Activated naive CD4-positive, alpha-beta T cell treated with anti-CD3 and anti-CD28 coated beads for 36 hours (primary cell): ENCODE measurements at places on chromosomes 16 and 17. TPM values are rescaled to one million over a fixed set of nuclear protein-coding genes. Genes with fewer than 3 reads are reported as not detected.

- H3K4me1 ChIP-seq: peaks cover 14% of the 10 kb centered on the region
- H3K36me3 ChIP-seq: no peaks in the 10 kb centered on the region
- no peak overlapping the region for H3K27ac ChIP-seq
- no peaks in the 10 kb centered on the region for H3K27me3 ChIP-seq
- DNase-seq: peak; percentile 83
- H3K4me3 ChIP-seq: no peak overlapping the region
Observed at GRCh38 chr16:27154705-27155521, 48.4 kb upstream of the KDM8 start.

The NUP85 gene
- 116 TPM for total RNA-seq

- no peak overlapping the region for H3K27ac ChIP-seq
- H3K4me1 ChIP-seq: peaks cover 2% of the 10 kb centered on the region
- no peak for DNase-seq
Observed at GRCh38 chr16:89050119-89050867, 43.4 kb upstream of the ACSF3 start.

DNA sequence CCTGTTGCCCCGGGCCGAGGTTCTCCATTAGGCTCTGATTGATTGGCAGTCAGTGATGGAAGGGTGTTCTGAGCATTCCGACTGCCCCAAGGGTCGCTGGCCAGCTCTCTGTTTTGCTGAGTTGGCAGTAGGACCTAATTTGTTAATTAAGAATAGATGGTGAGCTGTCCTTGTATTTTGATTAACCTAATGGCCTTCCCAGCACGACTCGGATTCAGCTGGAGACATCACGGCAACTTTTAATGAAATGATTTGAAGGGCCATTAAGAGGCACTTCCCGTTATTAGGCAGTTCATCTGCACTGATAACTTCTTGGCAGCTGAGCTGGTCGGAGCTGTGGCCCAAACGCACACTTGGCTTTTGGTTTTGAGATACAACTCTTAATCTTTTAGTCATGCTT is 74.2 kb downstream of the HAPSTR1 start:
- H3K36me3 ChIP-seq: no peaks in the 10 kb centered on the region
- no peak overlapping the region for H3K4me3 ChIP-seq
- no peak for DNase-seq
- H3K27me3 ChIP-seq: no peaks in the 10 kb centered on the region
- H3K4me1 ChIP-seq: no peaks in the 10 kb centered on the region
- no peak overlapping the region for H3K27ac ChIP-seq

GRCh38 chr17:63364387-63364786 is 81.7 kb downstream of the CYB561 start:
- H3K27ac ChIP-seq: no peak overlapping the region
- DNase-seq: no peak
- no peaks in the 10 kb centered on the region for H3K4me1 ChIP-seq
- H3K27me3 ChIP-seq: no peaks in the 10 kb centered on the region

DNA sequence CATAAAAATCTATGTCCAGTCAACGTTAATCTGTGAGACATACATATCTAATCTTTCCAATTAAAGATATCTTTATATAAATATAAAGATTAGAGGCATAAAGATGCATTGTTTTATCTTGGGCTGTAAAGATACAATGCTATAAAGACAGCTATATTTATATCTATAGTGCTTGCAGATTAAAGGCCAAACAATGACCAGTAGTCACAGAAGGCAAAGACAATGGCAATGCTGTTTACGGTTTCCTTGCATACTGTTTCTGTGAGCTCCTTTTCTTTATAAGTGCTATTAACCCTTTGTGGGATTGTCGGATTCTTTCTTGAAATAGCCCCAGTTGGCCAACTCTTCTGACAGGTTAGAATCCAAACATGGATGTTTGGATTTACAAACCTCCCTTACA is 85.5 kb upstream of the SALL1 start:
- H3K27ac ChIP-seq: no peak overlapping the region
- no peak for DNase-seq
- no peaks in the 10 kb centered on the region for H3K36me3 ChIP-seq
- H3K27me3 ChIP-seq: no peaks in the 10 kb centered on the region
- no peak overlapping the region for H3K4me3 ChIP-seq
- no peaks in the 10 kb centered on the region for H3K4me1 ChIP-seq

DNA sequence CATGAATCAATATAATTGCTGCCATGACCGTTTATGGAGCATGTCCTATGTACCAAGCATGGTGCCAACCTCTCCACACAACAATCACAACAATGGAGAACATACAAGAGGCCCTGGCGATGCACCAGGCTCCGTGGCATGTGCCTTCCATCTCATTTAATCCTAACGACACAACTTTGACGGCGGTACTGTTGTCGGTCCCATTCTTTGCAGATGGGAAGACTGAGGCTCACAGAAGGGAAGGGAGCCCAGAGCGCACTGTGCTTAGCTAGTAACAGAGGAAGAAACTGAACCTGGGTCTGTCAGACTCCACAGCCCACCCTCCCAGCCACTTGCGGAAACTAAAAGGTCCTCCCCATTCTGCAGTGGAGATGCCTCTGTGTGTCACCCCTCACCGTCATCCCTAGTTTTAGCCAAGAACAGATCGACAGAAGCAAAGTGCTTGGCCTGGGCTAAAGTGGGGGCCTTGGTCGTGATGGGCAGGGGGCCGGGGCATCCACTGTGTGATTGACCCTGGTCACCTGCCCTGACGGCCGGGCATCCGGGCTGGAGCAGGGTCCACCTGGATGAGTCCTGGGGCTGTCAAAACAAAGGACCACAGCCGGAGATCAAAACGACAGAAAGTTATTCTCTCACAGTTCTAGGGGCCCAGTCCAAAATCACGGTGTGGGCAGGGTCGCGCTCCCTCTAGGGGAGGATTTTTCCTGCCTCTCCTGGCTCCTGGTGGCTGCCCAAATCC is 183.9 kb downstream of the C16orf95 start:
- DNase-seq: no peak
- H3K4me1 ChIP-seq: no peaks in the 10 kb centered on the region
- no peaks in the 10 kb centered on the region for H3K36me3 ChIP-seq
- H3K4me3 ChIP-seq: no peak overlapping the region

DNA sequence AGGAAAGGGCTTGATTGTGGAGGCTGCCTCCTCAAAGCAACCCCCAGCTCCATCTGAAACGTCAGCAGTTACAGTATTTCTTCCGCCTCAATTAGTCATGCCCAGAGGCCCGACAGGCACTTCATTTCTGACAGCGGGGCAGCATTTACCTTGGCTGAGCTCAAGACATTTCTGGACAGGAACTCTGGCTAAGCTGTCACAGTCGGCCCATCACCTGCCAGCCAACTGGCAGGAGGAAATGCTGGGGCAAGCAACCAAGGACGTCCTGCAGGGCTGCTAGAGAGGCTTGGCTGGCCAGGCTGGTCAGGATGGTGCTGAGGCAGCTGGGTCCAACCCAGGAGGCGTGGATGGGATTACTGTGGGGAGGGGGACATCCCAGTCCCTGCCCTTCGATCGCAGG is 27.8 kb downstream of the PLXDC1 start:
- no peaks in the 10 kb centered on the region for H3K36me3 ChIP-seq
- H3K4me3 ChIP-seq: no peak overlapping the region
- H3K27me3 ChIP-seq: no peaks in the 10 kb centered on the region
- DNase-seq: no peak

DNA sequence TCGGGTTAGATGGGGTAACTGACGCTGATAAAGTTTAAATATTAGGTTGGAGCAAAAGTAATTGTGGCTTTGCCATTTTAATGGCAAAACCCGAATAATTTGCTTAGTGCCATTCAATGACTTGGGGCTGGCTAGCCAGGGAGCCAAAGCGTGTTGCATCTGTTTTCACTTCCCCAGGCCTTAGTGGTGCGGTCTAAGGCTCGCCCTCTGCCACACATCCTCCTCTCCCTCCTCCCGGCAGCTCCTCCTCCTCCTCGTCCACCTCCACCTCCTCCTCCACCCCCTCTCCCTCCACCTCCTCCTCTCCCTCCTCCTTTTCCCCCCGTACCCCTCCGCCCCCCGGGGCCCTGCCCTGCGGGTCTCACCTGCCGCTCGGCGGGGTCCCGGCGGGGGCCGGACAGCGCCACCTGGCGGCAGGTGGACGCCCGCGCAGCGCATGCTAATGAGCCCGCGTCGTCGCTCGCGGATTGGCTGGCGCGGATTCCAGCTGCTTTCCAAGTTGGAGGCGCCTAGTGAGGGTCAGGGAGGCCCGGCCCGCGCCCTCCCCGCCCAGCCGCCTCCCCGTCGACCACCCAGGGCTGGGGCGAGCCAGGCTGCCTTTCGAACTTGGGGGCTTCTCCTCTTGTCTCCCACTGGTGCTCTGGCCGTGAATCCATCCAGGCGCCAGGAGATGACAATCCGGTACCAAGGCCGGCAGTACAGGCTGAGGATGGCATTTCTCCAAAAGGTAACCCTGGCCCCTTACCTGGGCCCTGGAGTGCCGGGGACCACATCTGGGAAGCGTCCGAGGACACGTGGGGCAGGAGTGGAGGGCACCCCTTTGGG is 36.6 kb upstream of the RGS9 start:
- peak; percentile 74 for DNase-seq
- no peaks in the 10 kb centered on the region for H3K36me3 ChIP-seq
- peaks cover 16% of the 10 kb centered on the region for H3K4me1 ChIP-seq
- peak overlapping the region; percentile 95 for H3K27ac ChIP-seq

GRCh38 chr16:2372684-2373083 is 32.2 kb upstream of the ABCA3 start:
- no peak for DNase-seq
- peaks cover 2% of the 10 kb centered on the region for H3K27me3 ChIP-seq
- H3K4me1 ChIP-seq: no peaks in the 10 kb centered on the region
- no peaks in the 10 kb centered on the region for H3K36me3 ChIP-seq
- no peak overlapping the region for H3K27ac ChIP-seq

- DNase-seq: peak; percentile 62
- H3K4me1 ChIP-seq: peaks cover 94% of the 10 kb centered on the region
- H3K36me3 ChIP-seq: peaks cover 19% of the 10 kb centered on the region
- no peaks in the 10 kb centered on the region for H3K27me3 ChIP-seq
- peak overlapping the region; percentile 99 for H3K27ac ChIP-seq
- H3K4me3 ChIP-seq: peak overlapping the region; percentile 91
Observed at GRCh38 chr16:50274326-50275097, 8.2 kb downstream of the ADCY7 start.

- peak overlapping the region; percentile 68 for H3K27ac ChIP-seq
- H3K36me3 ChIP-seq: peaks cover 35% of the 10 kb centered on the region
- peak overlapping the region; percentile 46 for H3K4me3 ChIP-seq
Observed at GRCh38 chr17:78170692-78171590, 2.6 kb downstream of the SYNGR2 start.

The MYCBPAP gene
- 5.5 TPM for total RNA-seq

GRCh38 chr17:44769647-44770084 is 10.9 kb downstream of the ADAM11 start:
- H3K36me3 ChIP-seq: no peaks in the 10 kb centered on the region
- H3K4me1 ChIP-seq: no peaks in the 10 kb centered on the region
- peaks cover 15% of the 10 kb centered on the region for H3K27me3 ChIP-seq
- no peak overlapping the region for H3K4me3 ChIP-seq
- no peak overlapping the region for H3K27ac ChIP-seq
- no peak for DNase-seq

GRCh38 chr16:74583926-74584666 is 22.8 kb downstream of the GLG1 start:
- H3K27me3 ChIP-seq: no peaks in the 10 kb centered on the region
- DNase-seq: no peak
- peaks cover 67% of the 10 kb centered on the region for H3K4me1 ChIP-seq

DNA sequence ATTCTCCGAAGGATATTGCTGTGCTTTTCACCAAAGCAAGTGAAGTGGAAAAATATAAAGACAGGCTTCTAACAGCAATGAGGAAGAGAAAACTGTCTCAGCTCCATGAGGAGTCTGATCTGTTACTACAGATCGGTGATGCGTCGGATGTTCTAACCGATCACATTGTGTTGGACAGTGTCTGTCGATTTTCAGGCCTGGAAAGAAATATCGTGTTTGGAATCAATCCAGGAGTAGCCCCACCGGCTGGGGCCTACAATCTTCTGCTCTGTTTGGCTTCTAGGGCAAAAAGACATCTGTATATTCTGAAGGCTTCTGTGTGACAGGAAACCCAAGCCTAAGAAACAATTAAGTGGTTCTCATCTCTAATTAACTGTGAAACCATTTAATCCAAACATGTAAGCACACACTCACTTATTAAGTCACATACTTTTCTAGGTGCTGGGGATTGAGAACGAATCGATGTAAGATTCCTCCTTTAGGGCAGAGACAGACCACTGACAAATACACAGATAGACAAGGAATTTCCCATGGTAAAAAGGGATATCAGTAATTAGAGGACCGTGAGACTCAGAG is 22.8 kb downstream of the SLFN5 start:
- H3K4me3 ChIP-seq: no peak overlapping the region
- no peak for DNase-seq
- H3K27ac ChIP-seq: no peak overlapping the region
- peaks cover 53% of the 10 kb centered on the region for H3K4me1 ChIP-seq
- peaks cover 37% of the 10 kb centered on the region for H3K36me3 ChIP-seq
- no peaks in the 10 kb centered on the region for H3K27me3 ChIP-seq

The MEOX1 gene
- total RNA-seq: 0.17 TPM

- H3K4me3 ChIP-seq: no peak overlapping the region
- DNase-seq: no peak
- peaks cover 5% of the 10 kb centered on the region for H3K4me1 ChIP-seq
- H3K27ac ChIP-seq: no peak overlapping the region
- H3K27me3 ChIP-seq: peaks cover 2% of the 10 kb centered on the region
Observed at GRCh38 chr17:46832331-46832821, 13.9 kb upstream of the WNT3 start.

The CLEC19A gene
- not detected for total RNA-seq

- no peaks in the 10 kb centered on the region for H3K4me1 ChIP-seq
- peak; percentile 25 for DNase-seq
- H3K27me3 ChIP-seq: no peaks in the 10 kb centered on the region
- H3K4me3 ChIP-seq: no peak overlapping the region
Observed at GRCh38 chr17:75625813-75626486, 7.3 kb upstream of the SMIM5 start.

DNA sequence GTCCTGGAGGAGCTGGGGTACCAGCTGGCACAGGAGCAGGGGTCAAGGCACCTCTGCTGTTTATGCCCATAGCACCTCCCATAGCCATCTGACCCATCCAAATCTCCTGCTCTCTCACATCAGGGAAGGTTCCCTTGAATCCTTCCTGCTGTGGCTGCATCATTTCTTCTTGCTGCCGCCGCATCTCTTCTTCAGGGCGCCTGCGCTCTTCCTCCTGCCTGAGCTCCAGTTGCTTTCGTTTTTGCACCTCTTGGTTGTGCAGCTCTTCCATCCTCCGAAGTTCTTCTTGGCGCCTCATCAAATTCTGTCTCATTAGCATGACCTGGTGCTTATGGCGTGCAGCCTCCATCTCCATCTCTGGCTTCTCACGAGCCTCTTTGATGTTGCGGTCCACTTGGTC is 2.0 kb upstream of the NOB1 start:
- no peak overlapping the region for H3K27ac ChIP-seq
- H3K27me3 ChIP-seq: no peaks in the 10 kb centered on the region
- H3K36me3 ChIP-seq: peaks cover 20% of the 10 kb centered on the region
- no peak overlapping the region for H3K4me3 ChIP-seq

DNA sequence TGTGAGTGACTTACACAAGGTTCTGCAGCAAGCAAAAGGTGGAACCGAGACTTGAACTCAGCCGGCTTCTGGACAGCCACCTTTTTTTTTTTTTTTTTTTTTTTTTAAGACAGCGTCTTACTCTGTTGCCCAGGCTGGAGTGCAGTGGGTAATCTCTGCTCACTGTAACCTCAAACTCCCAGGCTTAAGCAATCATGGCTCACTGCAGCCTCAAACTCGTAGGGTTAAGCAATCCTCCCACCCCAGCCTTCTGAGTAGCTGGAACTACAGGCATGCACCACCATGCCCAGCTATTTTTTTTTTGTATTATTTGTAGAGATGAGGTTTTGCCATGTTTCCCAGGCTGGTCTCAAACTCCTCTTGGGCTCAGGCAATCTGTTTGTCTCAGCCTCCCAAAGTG is 55.2 kb upstream of the GOT2 start:
- no peak overlapping the region for H3K27ac ChIP-seq
- H3K4me3 ChIP-seq: no peak overlapping the region

The ADCY9 gene
- 6.5 TPM for total RNA-seq

- H3K27me3 ChIP-seq: no peaks in the 10 kb centered on the region
- H3K36me3 ChIP-seq: no peaks in the 10 kb centered on the region
- H3K27ac ChIP-seq: no peak overlapping the region
- H3K4me3 ChIP-seq: no peak overlapping the region
Observed at GRCh38 chr17:27660436-27660835, 29.4 kb downstream of the LGALS9 start.
